NCI-H2081 (cell line): ENCODE measurements at places on chromosomes 7 and 10.

- DNase-seq, result no peak
Measured at GRCh38 chr10:2414562-2414961, 652.8 kb upstream of the PFKP start.

DNA sequence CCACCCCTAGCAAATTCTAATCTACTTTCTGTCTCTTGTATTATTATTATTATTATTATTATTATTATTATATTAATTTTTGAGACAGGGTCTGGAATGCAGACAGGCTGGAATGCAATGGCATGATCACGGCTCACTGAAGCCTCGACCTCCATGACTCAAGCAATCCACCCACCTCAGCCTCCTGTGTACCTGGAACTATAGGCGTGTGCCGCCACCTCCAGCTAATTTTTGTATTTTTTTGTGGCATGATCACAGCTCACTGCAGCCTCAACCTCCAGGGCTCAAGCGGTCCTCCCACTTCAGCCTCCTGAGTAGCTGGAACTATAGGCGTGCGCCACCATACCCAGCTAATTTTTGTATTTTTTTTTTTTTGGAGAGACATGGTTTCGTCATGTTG is 2.6 kb upstream of the TMEM139 start:
- DNase-seq, result no peak

DNA sequence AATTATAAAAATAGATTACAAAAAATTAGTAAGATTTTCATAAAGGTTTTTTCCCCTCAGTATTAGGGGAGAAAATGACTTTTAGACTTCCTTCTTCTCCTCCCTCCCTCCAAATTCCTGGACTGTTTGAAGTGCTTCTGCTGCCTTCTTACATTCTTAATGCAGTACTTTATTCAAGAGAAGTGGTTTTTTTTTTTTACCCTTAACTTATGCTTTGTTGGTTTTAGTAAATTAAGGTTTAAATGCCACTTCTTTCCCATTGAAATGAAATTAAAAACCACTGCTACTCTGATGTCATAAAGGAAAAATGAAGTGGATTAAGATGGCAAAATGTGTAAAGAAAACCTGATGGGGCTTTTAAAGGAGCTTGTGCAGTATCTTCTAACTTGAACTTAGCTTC is 140.7 kb downstream of the VTI1A start:
- DNase-seq, result no peak

- peak; percentile 36 for DNase-seq
Measured at GRCh38 chr7:117068511-117069145, 115.3 kb downstream of the ST7 start.

- DNase-seq, result no peak
Measured at GRCh38 chr10:11207560-11207844, 189.8 kb downstream of the CELF2 start.

- no peak for DNase-seq
Measured at GRCh38 chr10:49649294-49649693, 30.2 kb upstream of the C10orf53 start.

- no peak for DNase-seq
Measured at GRCh38 chr7:101757879-101758278, 59.5 kb upstream of the CUX1 start.

- no peak for DNase-seq
Measured at GRCh38 chr10:50613150-50613549, 10.6 kb downstream of the SGMS1 start.
